ENCODE measurements at places on chromosomes 12 and 14.

- DNase-seq = no peak
Observed at GRCh38 chr14:72743626-72744025, 150.3 kb downstream of the DPF3 start.

GRCh38 chr14:95265106-95266094 is 54.3 kb downstream of the CLMN start:
- no peak for DNase-seq

- DNase-seq = no peak
Observed at GRCh38 chr14:100855256-100855930, 29.5 kb downstream of the MEG3 start.

DNA sequence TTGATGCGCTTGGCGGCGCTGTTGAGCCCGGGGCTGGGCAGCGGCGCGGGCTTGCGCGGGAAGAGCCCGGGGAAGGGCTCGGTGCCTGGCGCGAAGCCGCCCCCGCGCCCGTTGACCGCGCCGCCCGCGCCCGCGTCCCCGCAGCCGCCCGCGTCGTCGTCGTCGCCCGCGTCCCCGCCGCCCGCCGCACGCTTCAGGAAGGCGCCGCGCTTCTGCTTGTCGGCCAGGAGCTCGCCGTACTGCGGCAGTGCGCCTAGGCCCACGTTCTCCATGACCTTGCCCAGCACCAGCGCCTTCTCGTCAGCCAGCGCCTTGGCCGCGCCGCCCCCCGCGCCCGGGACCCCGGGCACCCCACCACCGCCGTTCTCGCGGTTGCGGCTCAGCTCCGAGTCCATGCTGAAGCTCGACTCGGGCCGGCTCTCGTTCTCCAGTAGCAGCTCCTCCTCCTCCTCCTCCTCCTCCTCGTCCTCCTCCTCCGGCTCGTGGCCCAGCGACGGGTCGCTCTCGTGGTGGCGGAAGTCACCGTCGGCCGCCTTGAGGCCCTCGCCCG is 97.2 kb downstream of the BCL11B start:
- DNase-seq = no peak

GRCh38 chr14:23433457-23433856 is 2.0 kb downstream of the MYH7 start:
- DNase-seq = no peak

DNA sequence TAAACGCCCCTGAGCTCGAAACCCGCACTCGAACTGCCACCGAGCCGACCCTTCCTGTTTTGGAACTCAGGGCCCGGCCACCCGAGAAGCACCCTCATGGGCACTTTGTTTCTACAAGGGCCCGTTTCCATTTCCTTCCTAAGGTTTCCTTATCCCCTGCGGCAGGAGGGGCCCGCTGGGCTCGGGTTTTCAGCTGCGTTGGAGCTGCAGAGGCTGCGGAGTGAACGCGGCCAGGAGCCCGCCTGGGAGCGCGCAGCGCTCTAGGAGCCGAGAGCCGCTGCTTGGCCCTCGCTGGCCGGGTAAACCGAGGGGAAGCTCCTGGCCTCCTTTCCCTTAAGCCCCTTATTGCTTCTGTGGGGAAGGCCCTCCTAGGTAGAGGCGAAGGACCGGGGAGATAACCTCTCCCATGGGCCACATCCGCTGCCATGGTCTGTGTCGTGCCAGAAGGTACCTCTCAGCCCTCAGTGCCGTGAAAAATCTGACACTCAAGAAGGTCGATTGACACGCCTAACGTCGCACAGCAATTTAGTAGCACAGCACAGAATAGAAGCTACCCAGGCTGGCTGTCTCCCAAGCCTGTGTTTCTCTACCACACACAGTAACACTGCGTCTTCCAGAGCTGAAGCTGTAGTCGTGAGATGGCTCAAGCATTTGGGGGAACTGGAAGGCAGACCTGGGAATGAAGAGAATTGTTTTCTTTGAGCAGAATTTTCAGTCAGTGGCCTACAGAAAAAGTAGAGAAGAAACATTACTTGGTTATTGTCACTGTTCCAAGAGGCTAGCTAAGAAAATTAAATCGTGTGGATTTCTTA is 12.9 kb upstream of the CALM1 start:
- DNase-seq = peak; percentile 51

Data from activated CD4-positive, CD25-positive, alpha-beta regulatory T cell (primary cell).